Activated naive CD4-positive, alpha-beta T cell treated with anti-CD3 and anti-CD28 coated beads for 36 hours (primary cell): ENCODE measurements at places on chromosomes 11 and 22.

DNA sequence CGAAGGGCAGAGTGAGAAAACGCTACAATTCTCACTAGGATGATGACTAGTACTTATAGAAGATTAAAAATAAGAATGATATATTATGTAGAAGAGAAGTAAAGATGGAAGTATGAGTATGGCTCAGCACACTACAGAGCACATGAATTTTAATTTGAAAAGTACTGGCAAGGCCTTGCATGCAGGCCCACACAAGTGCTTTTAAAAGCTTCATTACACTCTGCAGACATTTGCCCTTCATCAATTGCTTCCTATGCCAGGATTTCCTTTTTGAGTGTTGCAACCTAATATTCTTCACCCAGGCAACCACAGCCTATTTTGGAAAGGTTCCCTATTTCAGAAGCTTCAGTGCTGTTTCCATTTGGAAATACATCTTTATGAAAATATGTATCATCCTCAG is 81.1 kb downstream of the LARGE2 start:
- DNase-seq = no peak

DNA sequence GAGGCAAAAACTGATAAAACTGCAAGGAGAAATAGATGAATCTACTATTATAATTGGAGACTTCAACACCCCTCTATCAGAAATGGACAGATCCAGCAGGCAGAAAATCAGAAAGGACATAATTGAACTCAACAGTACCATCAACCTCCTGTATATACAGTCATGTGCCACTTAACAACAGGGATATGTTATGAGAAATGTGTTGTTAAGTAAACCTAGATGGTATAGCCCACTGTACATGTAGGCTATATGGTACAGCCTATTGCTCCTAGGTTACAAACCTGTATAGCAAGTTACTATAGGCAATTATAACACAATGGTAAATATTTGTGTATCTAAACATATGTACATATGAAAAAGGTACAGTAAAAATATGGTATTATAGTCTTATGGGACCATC is 66.8 kb upstream of the PHF21A start:
- no peak for DNase-seq

DNA sequence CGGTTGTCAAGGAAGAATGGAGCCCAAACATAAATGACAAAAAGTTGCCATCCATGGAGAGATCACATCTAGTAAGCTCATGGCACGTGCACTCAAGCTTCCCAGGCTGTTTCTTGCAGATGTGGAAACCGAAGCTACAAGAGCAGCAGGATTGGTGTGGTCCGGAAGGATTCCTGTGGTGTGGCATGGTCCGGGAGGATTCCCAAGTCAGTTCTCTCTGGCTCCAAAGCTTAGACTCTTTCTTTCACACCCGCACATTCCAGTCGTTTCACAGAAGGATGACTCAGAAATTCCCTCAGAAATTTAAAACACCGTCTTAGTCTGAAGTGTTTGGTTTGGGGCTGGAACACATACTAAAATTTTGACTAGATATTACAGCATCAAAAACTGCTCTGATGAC is 78.0 kb upstream of the DRD2 start:
- no peak for DNase-seq

DNA sequence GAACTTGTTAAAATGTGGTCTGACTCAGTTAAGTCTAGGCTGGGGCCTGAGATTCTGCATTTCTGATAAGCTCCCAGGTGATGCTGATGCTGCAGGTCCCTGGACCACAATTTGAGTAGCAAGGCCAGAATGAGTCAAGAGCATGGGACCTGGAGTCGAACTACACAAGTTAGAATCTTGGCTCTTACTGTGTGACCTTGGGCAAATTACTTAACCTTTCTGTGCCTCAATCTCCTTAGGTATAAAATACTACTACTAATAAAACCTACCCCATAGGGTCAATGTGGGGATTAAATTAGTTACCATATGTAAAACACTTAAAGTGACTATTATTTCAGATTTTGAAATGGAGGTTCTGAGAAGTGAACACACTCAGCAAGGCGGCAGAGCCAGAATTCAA is 34.3 kb downstream of the GDPD5 start:
- DNase-seq = no peak

DNA sequence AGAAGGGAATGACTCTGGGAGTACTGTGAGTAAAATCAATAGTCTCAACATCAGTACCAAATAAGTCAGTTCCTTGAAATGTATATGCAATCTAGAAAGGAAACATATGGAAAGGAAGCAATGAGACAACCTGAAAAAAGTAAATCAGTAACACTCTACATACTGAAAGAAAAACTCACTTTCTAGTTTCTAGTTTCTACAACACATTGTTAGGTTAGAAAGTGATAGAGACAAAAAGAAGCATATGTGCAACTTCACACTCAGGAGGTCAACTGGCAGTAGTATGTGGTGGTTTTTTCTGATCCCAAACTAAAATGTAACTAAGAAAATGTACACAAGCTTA is 156.5 kb upstream of the SOX6 start:
- no peak for DNase-seq

GRCh38 chr11:2863276-2863618 is 22.3 kb downstream of the CDKN1C start:
- DNase-seq = no peak

- DNase-seq = no peak
Observed at GRCh38 chr11:31790649-31791048, 20.5 kb downstream of the PAX6 start.
